ENCODE measurements at places on chromosomes 11 and 22.

DNA sequence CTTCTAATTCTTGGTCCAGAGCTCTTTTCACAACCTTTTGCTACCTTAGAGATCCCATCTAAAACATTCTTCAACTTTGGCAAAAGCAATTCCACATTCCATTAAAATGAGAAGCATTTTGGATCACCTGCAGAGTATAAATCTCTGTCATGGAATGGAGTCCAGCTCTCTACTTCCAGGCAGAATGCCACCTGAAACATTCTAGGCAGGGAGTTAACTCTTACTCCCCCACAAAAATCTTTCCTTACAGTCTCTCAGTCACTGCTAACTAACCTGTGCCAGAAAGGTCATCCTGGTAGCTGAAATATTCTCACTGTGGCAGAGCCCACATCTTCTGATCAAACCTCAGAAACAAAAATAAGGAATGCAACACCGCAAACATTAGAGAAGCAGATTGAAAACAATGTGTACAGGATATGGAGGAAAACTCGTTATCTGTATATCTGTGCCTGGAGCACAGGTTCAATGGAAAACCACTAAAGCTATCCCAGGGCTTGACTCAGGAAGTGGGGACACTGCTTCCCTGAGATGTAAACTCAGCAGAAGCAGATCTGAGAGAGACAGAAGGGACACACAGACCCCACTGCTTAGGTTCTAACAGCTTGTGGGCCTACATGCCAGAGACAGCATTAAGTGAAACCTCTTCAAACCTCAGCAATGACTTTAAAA, 78.9 kb downstream of the KCNC1 start:
- no peak for DNase-seq

GRCh38 chr11:79762279-79762921, 321.6 kb upstream of the TENM4 start:
- no peak for DNase-seq

DNA sequence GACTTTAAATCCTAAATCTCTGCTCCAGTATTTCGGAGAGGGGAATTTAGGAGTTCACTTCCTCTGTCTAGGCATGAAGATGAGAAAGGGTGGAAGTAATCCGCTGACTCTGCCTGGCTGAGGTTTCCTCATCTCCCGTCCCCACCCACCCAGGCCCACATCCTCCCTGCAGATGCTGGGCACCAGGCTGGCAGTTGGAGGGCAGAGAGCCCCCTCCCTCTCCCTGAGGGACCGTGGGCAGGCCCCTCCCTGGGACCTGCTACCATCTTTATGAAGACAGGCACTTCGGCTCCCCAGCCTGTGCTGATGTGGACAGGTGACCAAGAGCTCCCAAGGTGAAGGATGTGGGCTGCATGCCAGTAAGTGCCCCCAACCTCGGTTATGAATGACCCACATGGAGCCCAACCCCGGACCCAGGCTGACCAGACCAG, 6.7 kb downstream of the CASTOR1 start:
- no peak for DNase-seq

GRCh38 chr11:98056945-98057344, 963.8 kb upstream of the CNTN5 start:
- DNase-seq = no peak

- DNase-seq = peak; percentile 62
Observed at GRCh38 chr22:39655004-39655579, 84.5 kb downstream of the CACNA1I start.

DNA sequence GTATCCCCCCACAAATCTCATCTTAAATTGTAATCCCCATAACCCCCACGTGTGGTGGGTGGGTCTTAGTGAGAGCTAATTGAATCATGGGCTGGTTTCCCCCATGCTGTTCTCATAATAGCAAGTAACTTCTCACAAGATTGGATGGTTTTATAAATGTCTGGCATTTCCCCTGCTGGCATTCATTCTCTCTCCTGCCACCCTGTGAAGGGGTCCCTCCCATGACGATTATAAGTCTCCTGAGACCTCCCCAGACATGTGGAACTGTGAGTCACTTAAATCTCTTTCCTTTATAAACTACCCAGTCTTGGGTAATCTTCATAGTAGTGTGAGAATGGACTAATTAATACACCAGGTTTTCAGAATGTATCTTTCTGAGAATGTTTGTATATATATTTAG, 1159.4 kb downstream of the FAM181B start:
- DNase-seq = no peak

- DNase-seq = no peak
Observed at GRCh38 chr22:31394326-31394725, 5.1 kb upstream of the DRG1 start.

DNA sequence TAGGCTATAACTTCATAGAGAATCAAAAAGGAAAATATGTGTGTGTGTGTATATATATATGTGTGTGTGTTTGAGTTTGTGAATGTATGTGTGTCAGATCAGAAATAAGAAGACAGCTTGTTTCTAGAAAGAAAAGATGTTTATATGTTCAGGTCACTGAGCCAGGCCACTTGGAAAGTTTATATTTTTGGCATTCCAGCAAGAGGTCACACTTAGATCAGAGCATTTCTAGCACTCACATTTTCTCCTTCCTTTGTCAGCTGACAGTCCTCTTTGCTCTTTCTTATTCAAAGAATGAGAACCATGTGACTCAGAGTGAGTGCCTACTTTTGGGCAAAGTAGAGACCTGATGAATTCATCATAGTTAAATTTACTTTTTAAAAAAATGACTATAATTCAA, 22.9 kb downstream of the RAB38 start:
- DNase-seq = no peak

- DNase-seq = no peak
Observed at GRCh38 chr22:30600921-30601320, 6.1 kb upstream of the TCN2 start.

- DNase-seq = no peak
Observed at GRCh38 chr11:22006901-22007300, 186.0 kb upstream of the ANO5 start.

- DNase-seq = peak; percentile 79
Observed at GRCh38 chr22:37971475-37972434, 12.6 kb downstream of the SOX10 start.

DNA sequence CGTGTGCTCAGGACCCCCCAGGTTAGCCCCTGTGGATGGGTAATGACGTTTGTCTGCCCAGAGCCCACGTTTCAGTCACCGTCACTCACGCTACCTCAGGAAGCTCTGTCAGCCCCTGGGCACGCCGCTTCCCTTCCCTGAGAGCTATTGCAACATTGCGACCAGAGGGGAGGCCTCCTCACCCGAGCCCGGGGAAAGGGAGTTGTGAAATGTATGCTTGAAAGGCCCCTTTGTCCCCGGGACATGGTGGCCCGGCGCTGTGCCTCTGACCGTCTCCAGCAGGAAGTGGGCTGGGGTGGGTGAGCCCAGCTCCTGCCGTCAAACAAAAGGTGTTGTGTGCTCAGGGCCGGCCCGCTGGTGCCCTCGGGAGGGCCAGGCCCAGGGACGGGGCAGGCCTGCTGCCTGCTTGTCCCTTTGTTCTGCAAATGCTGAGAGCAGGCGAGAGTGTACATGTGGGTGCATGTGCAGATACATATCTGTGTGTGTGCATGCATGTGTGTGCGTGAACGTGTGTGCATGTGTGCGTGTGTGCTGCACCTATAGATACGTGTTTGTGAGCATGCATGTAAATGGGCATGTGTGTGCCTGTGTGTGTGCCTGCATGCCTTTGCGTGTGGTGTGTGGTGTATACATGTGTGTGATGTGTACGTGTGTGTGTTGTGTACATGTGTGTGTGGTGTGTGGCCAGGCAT, 1125.0 kb downstream of the BRD1 start:
- no peak for DNase-seq

GRCh38 chr22:37188901-37189466, 937 bp upstream of the C1QTNF6 start:
- DNase-seq = no peak

DNA sequence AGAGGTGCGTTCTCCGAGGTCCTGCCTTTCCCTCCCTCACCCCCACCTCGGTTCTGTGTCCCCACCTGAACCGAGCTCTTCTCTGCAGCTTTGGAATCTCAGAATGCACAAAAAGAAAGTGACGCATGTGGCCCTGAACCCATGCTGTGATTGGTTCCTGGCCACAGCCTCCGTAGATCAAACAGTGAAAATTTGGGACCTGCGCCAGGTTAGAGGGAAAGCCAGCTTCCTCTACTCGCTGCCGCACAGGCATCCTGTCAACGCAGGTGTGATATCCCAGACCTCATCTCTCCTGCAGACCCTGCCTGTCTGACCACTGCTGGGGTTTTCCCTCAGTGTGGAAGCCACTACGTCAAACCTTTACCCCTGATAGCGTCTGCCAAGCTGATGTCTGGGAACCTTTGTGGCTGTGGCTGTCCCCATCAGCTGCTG, 13.9 kb downstream of the ACP2 start:
- no peak for DNase-seq

DNA sequence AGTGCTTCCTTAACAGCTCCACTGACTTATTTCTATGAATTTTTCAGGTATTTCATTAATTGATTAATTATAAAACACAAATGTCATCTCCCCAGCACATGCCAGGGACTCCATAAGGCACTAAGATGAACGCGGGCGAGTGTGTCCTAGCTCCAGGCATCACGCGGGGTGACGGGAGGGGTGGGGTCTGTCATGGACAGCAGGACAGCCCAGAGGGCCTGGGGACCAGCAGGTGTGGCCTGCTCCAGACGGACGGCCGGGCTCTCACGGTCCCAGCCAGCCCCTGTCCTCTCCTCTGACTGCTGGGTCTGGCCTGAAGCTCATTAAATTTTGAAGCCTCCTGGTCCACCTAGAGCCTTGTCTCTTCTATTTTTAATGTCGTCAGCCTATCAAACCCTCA, 531.1 kb downstream of the BRD1 start:
- peak; percentile 19 for DNase-seq

DNA sequence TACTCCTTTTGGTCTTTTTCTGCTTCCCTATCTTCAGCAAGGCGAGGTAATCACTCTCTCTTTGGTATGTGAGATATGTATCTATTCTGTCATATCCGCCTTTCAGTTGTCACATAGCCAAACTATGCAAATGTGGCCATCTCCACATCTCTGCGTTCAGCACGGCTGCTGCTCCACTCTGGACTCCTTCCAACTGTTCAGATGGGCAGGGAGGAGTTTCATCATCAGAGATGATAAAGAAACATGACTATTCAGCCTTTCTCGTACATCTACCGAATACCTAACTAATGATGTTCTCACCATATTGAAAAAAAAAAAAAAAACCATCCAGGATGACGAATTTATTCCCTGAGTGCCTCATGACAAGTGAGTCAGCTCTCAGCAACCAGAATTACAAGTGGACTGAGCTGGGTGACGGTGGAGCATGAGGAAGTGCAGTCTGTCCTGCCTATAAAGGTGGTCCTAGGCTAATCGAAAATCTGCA, 899.6 kb downstream of the OPCML start:
- no peak for DNase-seq

DNA sequence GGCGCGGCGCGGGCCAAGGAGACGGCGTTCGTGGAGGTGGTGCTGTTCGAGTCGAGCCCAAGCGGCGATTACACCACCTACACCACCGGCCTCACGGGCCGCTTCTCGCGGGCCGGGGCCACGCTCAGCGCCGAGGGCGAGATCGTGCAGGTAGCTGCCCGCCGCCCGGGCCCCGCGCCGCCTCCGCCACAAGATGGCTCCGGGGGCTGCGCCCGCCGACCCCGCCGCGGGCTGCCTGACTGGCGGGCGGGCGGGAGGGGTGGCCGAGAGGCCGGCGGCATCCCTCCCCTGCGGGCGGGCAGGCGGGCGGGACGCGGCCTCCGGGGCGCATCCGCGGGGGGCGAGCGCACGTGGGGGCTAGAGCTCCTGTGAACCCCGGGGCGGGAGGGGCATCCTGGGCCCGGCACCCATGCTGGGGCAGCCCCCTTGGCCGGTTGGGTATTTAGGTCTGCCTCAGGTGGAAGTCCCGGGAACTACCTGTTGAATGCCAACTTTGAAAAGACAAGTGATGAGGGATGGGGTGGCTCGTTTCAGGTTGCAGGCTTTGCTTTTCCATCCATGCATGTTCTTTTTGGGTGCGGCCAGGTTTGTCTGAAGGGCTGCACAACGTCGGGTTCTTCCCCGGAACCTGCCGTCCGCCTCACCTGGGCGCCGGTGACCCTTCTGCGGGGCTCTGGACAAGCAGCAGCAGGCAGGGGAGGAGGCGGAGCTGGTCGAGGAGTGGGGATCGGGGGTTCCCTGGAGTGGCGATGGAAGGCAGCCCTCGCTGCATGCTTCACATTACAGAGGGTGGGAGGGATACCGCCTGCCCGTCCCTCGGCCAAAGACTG, 760 bp downstream of the ZNRF3 start:
- DNase-seq = peak; percentile 66

Data from H9 (cell line).